NCI-H1436 treated with DMSO at 0.1 percent for 48 hours (cell line): ENCODE measurements at places on chromosomes 16 and 17.

GRCh38 chr17:2025622-2026309 is 632 bp upstream of the RTN4RL1 start:
- no peak for DNase-seq

GRCh38 chr17:51685287-51685909 is 425.1 kb downstream of the UTP18 start:
- DNase-seq, result no peak

GRCh38 chr17:76142039-76142584 is 1.1 kb upstream of the FOXJ1 start:
- no peak for DNase-seq

DNA sequence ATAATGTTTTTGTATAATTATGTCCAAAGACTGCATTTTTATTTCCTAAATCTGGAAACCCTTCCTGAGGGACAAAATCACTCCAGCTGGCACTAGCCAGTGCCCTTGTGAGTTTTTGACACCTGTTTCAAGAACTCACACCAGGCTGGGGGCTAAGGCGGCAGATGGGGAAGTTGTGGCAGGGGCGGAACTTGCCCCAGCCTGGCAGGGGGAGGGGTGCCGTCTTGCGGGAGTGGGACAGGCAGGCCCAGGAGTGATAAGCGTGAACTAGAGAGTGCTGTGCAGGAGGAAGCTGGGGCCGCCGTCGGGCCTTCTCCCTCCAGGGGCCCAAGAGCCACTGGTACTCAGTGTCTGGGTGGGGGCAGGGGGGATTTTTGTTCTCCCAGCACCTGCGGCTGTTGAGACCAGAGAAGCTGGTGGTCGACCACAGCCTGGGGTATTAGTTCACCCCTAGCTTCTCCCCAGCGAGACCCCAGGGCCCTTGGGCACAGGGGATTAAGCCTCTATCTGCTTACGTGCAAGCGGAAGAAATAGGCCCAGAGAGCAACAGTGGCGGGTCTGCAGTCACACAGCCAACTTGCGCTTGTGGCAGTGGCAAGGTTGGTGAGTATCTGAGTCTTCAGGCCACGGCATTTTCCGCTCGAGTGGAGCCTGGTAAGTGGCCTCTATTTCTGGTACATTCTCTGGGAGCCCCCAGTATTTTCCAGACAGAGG is 40.2 kb upstream of the PLCG2 start:
- DNase-seq, result no peak

DNA sequence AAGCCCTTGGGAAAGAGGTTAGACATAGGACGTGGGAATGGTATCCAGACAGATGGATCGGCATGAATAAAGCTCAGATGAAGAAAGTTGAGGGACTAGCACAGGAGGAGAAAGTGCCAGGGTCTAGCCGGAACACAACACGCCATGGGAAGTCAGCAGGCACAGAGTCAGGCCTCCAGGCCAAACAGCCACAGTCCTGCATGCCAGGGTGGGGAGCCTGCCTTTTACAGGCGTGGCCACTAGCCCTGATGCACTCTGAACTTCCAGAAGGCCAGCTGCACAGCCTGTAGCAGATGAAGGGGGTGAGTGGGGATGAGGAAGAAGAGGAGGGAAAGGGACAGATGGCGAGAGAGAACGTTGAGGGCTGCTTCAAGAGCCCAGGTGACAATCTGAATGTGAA is 5.2 kb downstream of the B9D1 start:
- DNase-seq, result no peak

- DNase-seq, result no peak
These were observed 68.2 kb downstream of the PLD6 start for GRCh38 chr17:17137731-17138585.

GRCh38 chr17:74206332-74206818 is 2.9 kb downstream of the RPL38 start:
- no peak for DNase-seq

- DNase-seq, result no peak
These were observed 685 bp upstream of the MPG start for GRCh38 chr16:77273-77806.

DNA sequence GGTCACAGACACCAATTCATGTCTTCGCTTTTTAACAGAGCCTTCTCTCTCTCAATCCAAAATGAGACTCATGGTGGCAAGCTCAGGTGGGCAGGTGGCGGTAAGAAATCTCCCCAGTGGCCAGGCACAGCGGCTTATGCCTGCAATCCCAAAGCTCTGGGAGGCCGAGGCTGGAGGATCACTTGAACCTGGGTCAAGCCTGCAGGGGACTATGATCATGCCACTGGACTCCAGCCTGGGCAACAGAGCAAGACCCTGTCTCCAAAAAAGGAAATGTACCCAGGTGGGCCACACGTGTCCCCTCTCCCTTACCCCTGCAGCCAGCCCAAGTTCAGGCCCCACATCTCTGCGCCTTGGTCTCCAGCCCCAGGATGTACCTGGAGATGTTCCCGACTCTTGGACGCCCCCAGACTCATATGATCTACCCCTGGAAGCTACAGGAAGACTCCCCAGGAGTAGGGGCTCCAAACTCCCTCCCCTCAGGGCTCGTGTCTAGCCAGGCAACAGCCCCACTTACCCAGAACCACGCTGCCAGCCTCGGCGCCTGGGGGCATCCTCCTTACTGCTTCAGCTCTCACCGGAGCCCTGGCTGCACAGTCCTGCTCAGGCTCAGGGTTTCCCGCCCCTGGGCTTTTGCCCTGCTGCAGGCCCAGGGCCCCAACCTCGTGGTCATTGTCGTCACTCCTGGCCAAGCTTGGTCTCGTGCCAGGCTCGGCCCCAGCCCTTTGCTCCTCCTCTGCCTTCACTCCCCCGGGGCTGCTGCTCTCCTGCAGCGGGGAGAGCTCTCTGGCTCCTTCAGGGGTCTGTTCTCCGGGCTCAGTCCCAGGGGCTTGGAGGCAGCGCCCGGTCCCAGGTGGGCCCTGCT is 16.2 kb downstream of the MYLK3 start:
- DNase-seq, result no peak

GRCh38 chr17:42698736-42699414 is 16.5 kb downstream of the CNTNAP1 start:
- no peak for DNase-seq
